Nucleus accumbens (tissue), 56 donors: ENCODE measurements at places on chromosomes 13 and 19.

GRCh38 chr13:91878491-91878890, 480.1 kb downstream of the GPC5 start:
- DNase-seq = no peak

DNA sequence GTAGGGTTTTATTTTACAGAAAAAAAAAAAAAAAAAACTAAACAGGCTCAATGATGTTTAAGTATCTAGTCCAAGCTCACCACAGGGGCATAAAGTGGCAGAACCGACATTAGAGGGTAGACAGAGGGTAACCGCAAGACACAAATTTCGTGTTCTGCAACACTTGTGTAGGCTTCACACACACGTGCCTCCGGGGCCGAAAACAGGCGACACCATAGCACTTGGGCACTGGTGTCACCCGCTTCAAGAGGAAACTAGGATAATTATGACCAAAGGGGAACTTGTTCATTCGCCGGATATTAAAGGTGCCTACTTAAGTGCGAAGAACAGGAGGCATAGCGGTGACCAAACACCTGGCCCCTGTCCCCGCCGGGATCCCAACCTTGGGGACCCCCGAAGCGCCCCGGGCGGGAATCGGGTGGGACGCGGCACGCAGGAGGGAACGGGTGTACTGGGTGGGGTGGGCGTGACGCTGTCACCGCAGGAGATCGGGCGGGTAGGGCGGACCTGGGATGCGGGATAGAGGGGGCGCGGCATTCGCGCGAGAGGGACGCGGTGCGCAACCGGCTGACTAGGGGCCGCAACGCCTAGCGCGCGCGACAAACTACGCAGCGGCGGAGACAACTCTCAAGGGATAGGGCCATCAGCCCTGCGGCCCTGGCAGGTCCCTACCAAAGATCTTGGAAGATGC, 558 bp downstream of the MZT1 start:
- DNase-seq = no peak

DNA sequence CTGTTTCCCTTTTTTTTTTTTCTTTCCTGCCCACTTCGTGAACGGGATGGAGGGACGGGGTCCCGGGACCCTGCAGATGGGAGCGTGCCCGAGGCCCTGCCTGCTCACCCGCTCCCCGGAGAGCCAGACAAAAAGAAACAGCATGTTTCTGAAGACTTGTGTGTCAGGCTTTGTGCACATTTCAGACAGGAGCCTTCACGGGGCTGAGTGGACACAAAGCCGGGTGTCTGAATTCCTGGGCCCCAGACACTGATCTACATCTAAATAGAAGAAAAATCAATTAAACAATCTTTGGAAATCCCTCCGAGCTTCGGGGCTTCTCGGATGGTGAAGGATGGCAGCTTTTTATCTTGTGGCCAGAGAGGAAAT, 4.2 kb downstream of the PGPEP1 start:
- no peak for DNase-seq

DNA sequence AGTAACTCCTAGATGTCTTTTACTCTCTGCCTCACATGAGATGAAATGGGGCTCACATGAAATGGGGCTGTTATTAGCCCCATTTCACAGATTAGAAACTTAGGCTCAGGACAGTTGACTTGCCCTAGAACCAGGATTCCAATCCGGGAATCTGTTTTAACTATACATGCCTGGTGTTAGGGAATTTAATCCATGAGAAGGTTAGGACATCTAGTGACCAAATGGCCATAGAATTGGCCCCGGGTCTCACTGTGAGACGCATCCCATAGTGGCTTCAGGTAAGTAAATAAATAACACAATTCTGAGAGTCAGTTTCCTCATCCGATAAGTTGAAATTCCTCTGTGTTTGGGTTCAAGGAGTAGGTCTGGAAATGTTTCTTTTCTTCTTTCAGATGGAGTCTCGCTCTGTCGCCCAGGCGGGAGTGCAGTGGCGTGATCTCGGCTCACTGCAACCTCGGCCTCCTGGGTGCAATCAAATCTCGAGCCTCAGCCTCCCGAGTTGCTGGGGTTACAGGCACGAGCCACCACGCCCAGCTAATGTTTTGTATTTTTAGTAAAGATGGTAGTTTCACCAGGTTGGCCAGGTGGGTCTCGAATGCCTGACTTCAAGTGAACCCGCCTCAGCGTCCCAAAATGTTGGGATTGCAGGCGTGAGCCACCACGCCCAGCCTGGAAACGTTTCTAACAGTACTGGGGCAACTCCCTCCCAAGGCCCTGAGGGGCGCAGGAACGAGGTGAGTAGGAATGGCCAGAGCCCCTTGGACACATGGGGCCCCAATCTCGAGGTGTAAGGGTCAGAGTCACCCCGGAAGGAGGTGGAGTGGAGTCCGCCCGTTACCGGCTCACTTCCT, 1.2 kb upstream of the ZNF574 start:
- DNase-seq = no peak

- DNase-seq = no peak
Measured at GRCh38 chr19:5023128-5023571, 54.2 kb downstream of the KDM4B start.

DNA sequence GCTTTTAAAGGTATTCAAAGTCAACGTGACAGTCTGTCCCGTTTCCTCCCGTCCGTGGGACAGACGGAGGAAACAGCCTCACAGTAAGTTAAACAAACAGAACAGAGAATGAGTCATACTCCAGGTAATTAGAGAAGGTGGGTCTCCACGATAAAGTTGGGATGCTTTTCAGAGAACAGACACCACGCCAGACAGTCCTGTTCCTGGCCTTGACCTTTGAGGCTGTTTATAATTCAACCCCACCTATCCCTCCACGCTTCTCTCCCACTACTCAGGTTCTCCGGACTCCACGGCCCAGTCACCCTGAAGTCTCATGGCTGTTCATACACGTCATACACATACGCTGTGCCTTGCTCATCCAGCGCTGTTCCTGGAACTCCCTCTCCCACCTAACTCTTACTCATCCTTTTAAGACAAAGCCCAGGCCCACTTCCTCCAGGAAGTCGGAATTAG, 42.5 kb downstream of the ARHGEF18 start:
- DNase-seq = no peak

DNA sequence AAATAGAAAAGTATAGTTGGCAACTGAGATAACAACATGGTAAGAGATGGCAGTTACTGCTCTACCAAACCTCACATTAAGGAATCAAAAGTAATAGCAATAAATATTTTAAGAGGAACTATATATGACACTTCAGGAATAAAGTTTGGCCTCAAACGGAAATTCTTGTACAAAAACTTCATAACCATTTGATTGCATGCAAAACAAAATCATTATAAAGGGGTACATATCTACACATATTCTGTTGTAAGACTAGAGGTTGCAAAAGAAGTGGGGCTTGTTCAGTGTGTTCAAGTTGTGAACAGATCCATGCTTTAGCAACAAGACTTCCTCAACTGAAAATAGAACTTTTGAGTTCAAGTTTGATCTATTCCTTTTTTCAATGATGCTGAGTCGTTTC, 133.5 kb upstream of the MIR17HG start:
- no peak for DNase-seq

GRCh38 chr13:91399189-91400062, 1.0 kb downstream of the GPC5 start:
- no peak for DNase-seq

GRCh38 chr19:3982701-3983541, 2.3 kb downstream of the EEF2 start:
- DNase-seq = no peak

- no peak for DNase-seq
Measured at GRCh38 chr13:43077906-43078305, 54.5 kb downstream of the DNAJC15 start.

GRCh38 chr13:110483386-110483968, 78.0 kb downstream of the RAB20 start:
- DNase-seq = no peak

GRCh38 chr19:14654786-14655560, 19.7 kb downstream of the ADGRE3 start:
- DNase-seq = no peak

DNA sequence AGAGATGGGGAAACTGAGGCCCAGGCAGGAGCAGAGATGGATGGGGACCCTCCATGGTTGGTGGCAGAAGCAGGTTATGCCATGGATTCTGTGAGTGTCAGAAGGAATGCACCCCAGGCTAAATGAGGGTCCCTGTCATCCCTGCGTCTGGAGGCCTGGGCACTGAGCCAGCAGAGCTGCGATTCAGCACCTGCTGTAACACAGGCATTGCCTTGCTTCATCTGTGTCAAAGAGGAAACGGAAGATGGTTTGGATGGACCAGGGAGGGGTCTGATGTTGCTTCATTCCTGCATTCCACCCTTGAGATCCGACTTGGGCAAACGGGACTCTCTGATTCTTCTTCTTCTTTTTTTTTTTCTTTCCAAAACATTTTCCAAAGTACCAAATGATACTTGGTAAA, 1.2 kb downstream of the C5AR1 start:
- DNase-seq = no peak

- no peak for DNase-seq
Measured at GRCh38 chr19:56873493-56873892, 33.0 kb upstream of the PEG3 start.

- DNase-seq = no peak
Measured at GRCh38 chr19:55070466-55071128, 5.1 kb upstream of the EPS8L1 start.

DNA sequence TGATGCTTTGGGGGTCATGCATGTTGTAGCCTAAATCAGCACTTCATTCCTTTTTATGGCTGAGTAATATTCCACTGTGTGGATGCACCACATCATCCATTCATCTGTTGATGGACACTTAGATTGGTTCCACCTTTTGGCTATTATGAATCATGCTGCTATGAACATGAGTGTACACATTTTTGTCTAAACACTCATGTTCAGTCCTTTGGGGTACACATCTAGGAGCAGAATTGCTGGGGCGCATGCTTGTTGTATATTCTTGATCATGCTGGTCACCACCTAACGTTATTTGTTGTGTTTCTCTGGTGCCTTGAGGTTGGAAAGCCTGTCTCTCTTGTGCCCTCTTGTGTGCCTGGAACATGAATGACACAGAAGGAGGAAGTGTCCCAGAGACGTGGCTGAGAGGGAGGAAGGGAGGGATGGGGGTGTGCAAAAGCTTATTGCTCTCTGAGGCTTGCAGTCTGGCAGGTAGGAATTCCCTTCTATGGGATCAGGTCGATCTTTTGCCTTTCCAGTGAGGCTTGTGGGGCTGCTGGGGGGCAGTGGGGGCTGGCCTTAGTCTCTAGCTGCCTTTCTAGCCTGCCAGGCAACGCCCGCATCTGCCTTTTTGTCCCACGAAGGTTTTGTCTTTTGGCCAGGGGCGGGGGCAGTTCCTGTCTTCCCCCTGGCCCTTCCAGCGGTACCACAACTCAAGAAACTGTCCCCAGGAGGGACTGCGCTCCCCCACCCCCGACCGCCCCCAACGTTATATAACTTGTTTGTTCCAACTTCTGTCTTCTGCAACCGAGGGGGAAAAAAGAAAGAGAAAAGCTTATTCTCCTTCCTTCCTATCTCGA, 7.6 kb downstream of the KLHL26 start:
- DNase-seq = peak; percentile 51

DNA sequence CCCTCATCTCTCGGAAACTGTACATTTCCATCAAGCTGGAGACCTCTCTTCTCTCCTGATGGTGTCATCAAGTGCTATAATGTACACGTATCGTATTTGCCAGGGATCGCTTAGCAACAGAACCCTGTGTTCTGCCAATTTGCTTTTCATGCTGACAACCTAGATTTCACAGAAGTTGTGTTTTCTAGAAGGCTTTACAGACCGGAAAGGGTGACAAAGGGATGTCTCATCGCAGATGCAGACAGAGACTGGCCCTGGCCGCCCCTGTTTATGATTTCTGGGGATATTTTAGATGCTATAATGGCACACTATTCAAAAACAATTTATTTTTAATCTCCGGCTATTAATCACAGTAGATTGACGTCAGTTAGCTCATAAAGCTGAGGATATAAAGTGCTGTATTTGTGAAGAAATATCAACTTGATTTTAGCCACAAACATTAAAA, 291.4 kb downstream of the IRS2 start:
- no peak for DNase-seq

- no peak for DNase-seq
Measured at GRCh38 chr19:42422092-42422900, 4.9 kb downstream of the LIPE start.
